ENCODE measurements at places on chromosomes 12 and 14.

DNA sequence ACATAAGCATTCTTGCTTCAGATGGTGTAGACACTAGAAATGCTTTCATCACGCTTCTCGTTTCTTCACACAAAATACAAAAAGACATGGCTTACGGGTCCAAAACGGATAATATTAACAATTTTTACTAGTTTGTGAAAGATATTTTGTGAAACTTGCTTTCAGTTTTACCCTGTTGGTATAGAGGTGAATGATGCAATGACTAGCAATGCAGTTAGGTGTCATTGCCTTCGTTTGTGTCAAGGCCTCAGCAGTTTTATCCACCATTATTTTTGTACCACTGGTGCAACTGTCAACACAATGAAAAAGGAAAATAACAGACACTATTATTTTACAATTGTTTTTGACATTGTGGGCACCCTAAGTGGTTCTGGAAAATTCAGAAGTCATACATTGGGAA lies 323.0 kb downstream of the FLRT2 start:
- DNase-seq, result no peak

GRCh38 chr12:43653917-43654316 lies 101.9 kb upstream of the ADAMTS20 start:
- DNase-seq, result no peak

DNA sequence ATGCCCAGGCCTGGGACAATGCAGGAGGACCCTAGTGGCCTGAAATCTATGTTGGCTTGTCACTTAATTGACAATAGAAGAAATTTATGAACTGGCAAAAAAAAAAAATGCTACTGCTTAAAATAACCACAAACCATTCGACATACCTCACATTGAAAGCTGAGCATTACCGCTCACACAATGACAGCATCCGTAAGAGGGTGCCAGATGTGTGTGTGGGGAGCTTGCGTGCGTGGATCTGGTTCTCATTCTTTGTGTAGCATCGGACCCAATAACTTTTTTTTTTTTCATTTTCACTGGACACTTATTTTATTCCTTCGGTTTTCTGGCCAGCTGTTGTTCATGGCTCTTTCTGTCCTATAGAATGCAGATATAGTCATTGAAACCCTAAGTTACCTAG lies 216.7 kb downstream of the VRK1 start:
- DNase-seq, result no peak

- DNase-seq, result no peak
These were observed 67.2 kb downstream of the FAR2 start for GRCh38 chr12:29216266-29216665.

DNA sequence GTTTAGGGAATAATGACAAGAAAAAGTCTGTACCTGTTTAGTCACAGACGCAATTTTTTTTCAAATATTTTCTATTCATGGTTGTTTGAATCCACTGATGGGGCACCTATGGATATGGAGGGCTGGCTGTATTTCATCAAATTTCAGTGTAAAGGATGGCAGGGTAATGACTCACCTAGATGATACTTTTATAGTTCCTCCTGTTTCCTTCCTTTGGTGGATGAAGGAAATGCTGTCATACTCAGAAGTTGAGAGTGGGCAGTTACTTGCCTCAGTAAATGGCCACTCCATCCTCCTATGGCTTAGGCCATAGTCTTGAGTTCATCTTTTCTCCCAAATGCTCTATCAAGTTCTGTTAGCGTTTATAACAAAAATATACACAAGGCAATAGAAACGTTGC lies 18.9 kb upstream of the C12orf71 start:
- no peak for DNase-seq

DNA sequence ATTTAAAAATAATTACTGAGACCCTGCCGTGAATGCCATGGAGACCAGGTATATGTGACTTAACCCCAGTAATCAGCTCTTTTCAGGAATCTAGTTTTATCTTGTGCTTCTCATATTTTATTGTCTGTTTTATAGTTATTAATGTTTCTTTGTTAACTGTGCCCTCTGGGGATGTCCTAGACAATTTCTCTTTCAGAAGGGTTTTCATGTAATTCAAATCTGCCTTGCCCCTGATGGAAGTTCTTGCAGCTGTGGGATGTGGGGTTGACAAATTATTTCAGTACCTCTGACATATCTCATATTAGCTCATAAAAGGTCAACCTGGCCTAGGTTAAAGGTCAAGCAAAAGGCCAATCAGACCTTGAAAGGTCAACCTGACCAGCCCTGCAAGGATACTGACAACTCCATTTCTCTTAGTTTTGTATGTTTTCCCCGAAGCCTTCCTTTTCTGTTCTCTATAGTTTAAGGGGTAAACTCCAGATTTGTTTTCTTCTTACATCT lies 182.3 kb downstream of the SLC41A2 start:
- no peak for DNase-seq

GRCh38 chr14:94867946-94868771 lies 98.2 kb upstream of the GSC start:
- DNase-seq, result peak; percentile 68

DNA sequence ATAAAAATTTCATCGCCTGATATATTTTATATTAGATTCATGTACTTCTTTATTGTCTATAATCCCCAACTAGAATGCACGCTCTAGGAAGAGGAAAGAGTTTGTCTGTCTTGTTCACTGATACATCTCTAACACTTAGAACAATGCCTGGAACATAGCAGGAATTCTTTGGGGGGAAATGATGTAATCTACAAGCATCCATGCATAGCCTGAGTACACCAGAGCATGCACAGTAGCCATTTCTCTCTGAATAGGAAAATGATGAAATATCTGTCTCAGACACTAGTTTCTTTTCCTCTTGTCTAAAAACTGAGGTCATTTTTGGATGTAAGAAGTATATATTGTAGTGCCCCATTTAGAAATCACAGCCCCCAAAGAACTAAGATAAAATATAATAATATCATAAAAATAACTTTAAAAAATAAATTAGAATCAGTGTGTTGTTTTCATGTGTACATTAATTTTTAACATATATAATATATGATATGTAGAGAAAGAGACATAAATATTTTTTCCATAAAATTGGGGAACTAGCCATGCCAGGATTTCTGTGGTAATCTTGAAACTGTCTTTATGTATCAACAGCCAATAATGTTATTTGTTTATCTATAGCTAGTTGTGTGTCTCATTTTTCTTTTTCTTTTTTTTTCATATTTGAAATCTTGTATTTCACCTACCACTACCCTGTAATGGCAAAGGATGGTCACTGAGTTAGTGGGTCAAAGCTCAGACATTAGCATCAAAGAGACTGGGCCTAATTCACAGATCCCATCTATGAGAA lies 155.6 kb upstream of the TMCC3 start:
- DNase-seq, result no peak

DNA sequence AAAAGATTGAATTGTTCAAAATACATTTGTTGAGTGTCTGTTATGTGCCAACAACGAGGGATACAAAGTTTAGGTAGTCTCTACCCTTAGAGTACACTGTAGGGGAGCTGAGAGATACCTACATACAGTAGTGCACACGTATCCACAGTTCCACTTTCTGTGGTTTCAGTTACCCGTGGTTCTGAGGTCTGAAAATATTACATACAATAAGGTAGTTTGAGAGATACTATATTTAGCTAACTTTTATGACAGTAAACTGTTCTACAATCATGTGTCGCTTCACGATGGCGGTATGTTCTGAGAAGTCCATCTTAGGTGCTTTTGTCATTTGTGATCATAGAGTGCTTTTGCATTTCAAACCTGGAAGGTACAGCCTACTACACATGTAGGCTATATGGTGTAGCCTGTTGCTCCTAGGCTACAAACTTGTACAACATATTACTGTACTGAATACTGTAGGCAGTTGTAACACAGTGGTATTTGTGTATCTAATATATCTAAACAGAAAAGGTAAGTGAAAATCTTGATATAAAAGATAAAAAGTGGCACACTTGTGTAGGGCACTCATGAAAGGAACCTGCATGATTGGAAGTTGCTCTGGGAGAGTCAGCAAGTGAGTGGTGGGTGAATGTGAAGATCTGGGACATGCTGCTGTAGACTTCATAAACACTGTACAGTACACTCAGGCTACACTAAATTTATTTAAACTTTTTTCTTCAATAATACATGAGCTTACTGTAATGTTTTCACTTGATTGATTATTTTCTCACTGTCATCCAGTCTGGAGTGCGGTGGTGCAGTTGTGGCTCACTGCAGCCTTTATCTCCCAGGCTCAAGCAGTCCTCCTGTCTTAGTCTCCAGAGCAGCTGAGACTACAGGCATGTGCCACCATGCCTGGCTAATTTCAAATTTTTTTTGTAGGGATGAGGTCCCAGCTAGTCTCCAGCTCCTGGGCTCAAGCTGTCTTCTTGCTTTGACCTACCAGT lies 4.0 kb downstream of the CPSF6 start:
- no peak for DNase-seq

- DNase-seq, result no peak
These were observed 73.4 kb downstream of the SPTB start for GRCh38 chr14:64806202-64806861.

- no peak for DNase-seq
These were observed 49.2 kb downstream of the TESPA1 start for GRCh38 chr12:54935235-54935951.

DNA sequence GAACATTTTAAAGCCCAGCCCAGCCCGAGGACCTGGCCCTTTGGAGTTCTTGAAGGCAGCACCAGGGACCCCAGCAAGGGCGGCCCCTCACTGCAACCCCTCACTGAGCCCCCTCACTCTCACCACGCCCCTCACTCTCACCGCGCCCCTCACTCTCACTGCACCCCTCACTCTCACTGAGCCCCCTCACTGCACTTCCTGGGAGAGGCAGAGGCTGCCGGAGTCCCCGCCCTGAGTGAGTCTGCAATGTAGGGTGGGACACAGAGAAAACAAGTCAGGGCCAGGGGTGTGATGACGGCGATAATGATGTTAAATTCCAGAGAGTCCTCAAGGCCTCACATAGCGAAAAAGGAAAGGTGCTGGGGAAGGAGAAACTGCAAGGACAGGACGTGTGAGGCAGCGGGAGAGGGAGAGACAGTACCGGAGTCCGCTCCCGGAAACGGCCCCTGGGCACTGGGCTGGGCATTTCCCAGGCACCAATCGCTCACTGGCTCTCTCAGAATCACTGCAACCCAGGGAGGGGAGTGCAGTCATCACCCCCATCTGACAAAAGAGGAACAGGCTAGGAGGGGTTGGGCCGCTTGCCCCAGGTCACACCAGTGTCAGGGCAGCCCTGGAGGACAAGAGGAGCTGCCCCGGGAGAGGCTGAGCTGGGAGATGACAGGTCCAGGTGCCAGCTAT lies 24.9 kb downstream of the CCDC88C start:
- DNase-seq, result no peak

DNA sequence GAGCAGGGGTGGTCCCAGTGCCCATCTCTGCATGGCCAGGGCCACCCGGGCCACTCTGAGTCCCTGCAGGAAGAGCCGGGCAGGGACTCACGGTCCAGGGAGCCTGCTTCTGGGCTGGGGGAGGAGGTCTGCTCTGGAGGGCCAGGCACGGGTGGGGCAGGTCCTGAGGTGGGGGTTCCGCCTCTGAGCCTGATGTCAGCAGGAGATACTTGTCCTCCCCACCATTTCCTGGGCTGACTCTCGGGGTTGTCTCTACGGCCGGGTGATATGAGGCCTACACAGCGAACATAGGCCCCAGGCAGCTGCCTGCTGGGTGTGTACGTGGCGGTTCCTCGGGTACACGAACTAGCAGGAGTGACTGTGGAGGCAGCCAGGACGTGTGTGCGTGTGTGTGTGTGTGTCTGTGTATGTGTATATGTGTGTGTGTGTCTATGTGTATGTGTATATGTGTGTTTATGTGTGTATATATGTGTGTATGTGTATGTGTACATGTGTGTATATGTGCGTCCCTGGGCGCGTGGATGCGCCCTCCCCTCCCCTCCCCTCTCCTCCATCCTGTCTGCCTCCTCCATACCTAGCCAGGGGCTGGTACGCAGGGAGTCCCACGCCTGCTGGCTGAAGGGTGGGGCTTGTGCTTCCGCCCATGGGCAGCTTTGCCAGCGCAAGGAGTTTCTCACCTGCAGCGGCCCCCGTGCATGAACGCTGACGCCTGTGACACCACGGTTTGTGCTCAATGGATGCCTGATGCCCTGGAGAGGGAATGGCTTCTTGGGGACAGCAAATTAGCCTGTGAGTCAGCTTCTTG lies 30.4 kb upstream of the TRAF3 start:
- no peak for DNase-seq

DNA sequence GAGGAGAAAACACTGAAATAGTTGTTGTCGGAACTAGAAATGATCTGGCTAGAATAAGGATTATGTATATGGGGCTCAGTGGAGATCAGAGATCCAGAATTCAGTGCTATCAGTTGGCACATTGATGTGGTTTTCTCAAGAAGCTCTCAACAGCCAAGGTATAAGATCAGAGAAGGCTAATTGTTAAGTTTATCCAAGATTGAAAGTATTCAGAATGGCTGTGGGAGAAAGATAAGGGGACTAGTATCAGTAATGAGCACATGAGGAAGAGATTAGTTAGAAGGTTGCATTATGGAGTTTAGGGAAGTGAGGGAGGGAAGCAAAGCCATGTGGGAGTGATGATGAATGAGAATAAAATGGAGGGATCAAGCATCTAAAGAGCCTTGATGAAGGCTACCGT lies 128.1 kb upstream of the MIS18BP1 start:
- no peak for DNase-seq

GRCh38 chr14:76203086-76204001 lies 51.6 kb downstream of the GPATCH2L start:
- DNase-seq, result no peak

- DNase-seq, result no peak
These were observed 834 bp downstream of the COCH start for GRCh38 chr14:30874999-30875787.
